ENCODE measurements at places on chromosomes 4 and X.
A peak's percentile ranks its signal among the peaks of the same experiment; 100 is the strongest.

DNA sequence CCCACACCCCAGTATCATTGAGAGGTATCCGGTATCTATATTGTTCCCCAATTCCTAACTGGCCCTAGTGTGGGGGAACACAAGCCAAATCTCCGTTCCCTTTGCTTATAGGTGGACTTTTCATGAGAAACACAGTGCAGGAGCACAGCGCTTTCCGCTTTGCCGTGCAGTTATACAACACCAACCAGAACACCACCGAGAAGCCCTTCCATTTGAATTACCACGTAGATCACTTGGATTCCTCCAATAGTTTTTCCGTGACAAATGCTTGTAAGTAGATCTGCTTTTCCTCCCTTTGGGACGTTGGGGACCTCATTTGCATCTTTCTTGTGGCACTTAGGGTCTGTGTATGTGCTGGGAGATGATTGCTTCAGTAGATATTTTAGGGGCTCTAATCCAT, 1.6 kb downstream of the GRIA3 start:
- no peak for DNase-seq

DNA sequence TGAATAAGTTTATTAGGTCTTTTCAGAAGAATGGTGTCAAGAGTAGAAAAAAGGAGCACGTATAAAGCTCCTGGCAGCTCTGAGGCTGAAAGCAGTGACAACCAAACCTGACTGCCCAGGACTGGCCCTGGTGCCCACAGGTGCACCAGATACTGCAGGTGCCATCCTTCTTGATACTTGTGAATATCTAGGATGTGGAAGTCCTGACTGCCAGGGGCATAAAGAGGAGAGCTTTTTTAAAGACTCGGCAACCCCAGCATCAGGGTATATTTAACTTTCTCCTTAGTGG, 60.7 kb downstream of the TMEM150C start:
- DNase-seq = no peak

- DNase-seq = no peak
These were observed 270.4 kb downstream of the LDB2 start for GRCh38 chr4:16627999-16628398.

- no peak for DNase-seq
These were observed 122.9 kb downstream of the AFAP1 start for GRCh38 chr4:7816771-7817170.

GRCh38 chrX:112997991-112998390, 157.4 kb upstream of the AMOT start:
- no peak for DNase-seq

GRCh38 chrX:63652086-63652765, 132.8 kb downstream of the ARHGEF9 start:
- DNase-seq = no peak

DNA sequence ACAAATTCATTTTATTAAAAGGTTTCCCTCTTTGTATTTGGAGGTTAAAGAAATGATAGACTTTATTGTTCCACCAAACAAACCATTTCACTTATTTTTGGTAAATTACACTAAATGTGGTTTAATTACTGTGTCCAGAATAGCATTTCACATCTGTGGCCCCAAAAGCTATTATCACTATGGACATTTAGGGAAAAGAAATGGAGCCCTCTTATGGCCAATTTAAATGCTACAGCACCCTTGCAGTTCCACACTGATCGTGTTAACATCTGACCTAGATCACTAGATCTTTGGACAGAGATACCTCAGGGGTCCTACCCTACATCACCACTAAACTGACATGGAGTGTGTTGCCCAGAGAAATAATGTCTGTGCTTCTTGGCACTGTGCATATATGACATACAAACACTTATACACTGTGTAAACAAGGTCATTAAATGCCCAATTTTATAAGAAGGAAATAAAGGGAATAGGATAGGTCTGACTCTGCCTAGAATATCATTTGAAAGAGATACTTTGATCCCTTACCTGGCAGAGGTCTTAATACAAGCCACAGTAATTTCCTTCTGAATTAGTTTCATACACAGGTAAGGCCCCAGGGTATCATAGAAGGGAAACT, 163.9 kb downstream of the KDR start:
- no peak for DNase-seq

DNA sequence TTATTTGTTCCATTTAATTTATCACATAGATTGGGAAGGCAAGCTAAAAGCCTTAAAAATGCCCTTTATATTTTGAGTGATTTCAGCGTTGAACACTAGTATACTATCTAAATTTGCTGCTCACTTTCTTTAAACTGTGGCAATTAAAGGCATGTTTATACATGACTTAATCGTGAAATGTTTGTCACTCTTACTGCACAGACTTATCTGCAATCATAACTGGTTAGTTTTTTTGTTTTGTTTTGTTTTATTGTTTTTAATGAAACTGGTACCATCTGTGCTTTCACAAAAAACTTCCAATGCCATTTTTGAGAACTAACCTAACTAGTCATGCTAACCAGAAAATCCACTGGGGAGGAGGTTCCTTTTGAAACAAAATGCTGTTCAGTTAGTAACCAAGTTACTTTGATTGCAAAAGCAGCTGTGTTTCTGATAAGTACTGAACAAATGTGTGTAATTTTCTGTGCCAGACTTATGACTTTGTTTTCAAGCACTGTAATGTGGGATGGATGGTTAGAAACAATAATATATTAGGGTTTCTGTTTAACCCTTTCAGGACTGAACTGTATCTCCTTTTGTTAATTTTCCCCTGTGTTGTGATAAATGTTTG, 56.1 kb downstream of the CCKAR start:
- no peak for DNase-seq

- no peak for DNase-seq
These were observed at the start of gene MAGEC1 for GRCh38 chrX:141903400-141904155. TSS of gene MAGEC1 (plus strand) at chrX:141903894. CDS start at chrX:141905073, 1,179 bp downstream.

DNA sequence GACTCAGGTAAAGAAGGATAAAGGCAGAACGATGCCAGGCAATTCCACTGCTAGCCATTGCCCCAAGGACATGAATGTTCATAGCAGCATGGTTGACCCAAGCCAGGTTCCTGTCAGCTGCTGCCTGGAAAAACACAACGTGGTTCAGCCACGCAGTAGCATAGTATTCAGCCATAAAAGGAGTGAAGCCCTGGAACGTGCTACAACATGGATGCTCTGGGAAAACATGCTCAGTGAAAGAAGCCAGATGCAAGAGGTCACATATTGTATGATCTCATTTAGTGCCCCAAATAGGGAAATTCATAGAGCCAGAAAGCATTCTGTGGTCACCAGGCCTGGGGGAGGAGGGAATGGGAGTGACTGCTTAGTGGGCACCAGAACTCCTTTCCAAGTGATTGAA, 129.8 kb downstream of the GPR143 start:
- DNase-seq = no peak

- no peak for DNase-seq
These were observed 151.2 kb downstream of the SPATA18 start for GRCh38 chr4:52202251-52202779.

DNA sequence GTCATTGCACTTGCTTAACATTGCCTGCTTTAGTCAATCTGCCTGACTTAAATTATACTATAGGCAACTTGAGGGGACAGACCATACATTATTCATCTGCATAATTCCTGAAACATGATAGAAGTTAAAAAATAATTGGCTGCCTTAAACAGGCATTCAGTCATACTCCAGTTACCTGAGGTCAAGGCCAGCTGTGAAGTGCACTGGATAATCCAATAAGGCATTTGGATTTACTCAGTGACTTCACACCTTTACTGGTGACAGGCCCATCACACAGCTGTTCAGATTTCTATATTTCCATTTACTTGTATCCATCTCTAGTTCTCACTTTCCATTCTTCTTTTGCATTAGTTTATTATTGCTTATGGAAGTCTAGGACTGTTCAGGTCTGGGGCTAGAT, 2341.6 kb downstream of the PCDH7 start:
- no peak for DNase-seq

- no peak for DNase-seq
These were observed 88.4 kb downstream of the FRMPD3 start for GRCh38 chrX:107537815-107538214.

DNA sequence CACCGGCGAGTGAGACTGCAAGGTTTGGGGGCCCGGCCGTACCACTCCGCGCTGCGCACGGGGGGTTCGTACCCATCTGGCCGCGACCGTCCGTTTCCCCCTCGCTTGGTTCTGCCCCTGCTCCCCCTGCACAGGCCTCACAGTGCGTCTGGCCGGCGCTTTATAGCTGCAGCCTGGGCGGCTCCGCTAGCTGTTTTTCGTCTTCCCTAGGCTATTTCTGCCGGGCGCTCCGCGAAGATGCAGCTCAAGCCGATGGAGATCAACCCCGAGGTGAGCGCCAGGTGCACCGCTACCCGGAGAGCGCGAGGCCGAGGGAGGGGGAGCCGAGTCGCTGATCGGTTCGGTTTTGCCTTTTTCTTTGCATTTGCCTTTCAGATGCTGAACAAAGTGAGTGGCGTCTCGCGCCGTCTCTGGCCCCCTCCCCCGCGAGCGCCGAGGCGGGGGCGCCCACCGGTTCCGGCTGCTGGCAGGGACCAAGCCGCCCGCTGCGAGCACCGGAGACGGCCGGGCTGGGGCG, at the start of gene UCHL1:
TSS of gene UCHL1 (plus strand) at position 189 of the 517 bp plus-strand sequence. CDS start at position 238, 49 bp downstream.
- peak; percentile 87 for DNase-seq

DNA sequence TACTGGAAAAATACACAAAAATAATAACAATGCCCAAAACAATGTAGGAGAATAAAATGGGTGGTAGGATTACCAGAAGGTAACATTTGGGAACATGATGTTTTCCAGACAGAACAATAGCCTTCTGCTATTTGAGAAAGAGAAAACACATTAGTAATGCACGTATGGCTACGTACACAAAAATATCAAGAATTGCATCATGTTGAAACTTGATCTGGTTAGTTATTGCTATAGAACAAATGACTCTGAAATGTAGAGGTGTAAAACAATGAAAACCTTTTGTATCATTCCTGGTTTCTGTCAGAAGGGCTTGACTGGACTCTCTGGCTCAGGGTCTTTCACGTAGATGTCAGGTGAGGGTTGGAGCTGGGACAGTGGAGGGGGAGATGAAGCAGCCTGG, 1040.0 kb downstream of the FAT4 start:
- no peak for DNase-seq

GRCh38 chr4:44235897-44236296, 212.7 kb downstream of the KCTD8 start:
- no peak for DNase-seq

DNA sequence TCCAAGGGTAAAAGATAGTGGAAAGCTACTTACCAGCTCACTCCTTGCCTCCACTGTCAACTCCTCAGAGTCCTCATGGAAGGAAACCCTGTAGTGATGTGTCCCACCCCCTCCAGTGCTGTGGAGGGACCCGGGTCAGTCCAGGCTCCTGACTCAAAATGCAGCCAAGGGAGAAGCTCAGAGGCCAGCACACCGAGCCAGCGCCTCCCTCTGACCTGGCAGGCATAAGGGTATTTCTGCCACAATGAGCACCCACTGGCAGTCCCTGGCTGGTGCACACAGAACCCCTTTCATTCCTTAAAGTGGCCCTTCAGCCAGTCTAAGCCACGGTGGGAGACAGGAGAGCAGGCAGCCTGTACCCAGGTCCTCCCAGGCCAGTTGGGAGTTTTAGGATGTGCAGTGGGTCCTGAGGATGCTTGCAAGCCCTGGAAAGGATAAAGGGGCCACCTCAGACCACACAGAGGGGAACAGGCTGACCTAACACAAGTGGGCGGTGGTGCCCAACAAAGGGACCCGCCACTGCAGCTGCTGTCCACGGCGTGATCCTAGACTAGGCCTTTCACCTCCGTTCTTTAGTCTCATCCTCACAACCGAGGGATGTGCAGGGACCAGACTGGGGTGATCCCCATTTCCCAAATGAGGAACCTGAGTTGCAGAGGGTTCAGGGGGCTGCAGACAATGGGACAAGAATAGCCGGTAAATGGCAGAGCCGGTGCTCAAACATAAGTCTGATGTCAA, 5.7 kb downstream of the JAKMIP1 start:
- no peak for DNase-seq
